Activated T-helper 1 cell treated with anti-CD3 and anti-CD28 coated beads, Interleukin-2, amount 50 U/mL, for 16 hours (primary cell): ENCODE measurements at places on chromosomes 6 and 20.

DNA sequence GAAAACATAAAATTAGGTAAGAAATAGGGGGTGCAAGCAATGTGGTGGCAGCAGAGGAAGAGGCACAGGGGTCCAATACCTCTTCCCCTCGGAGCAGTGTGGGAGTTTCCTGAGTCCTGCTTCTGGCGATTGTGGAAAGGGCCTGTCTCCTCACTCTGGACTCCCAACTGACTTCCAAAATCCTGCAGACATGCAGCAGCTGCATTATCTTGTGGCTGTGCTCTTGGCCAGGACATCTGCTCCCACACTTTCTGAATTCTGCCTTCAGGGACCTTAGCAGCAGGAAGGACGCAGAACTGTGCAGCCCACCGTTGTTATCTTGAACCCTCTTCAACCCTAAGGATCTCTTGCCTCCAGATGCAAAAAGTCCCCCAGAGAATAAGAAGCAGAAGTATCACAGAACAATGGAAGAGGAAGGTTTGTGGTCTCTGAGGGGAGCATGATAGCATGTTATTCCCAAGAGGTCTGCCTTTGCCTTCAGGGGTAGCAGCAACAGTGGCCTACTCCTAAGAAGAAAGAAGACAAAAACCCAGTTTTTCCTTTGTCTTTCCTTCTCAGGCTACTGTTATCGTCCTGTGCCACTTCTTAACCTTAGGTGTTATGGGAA, 102.5 kb upstream of the EMILIN3 start:
- no peak for DNase-seq

DNA sequence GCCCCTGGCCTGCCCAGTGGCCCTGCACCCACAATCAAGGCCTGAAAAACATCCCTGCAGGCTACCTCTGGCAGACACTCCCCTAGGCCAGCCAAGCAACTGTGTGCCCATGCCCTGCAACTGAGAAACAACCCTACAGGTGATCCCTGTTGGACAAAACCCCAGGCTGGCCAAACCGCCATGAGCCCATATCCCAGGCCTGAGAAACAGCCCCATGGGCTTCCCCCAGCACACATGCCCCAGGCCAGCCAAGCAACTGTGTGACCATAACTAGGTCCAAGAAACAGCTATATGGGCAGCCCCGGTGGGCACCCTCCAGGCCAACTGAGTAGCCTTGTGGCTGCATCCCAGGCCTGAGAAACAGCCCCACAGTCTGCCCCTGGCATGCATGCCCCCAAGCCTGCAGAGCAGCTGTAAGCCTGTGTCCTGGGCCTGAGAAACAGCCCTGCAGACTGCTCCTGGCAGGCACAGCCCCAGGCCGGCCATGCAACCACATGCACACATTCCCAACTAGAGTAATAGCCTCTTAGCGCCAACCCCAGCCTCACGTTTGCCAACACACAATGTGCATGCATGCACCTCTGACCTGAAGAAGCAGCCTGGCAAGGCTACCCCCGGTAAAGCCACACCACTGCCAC, 41.0 kb upstream of the SRSF6 start:
- no peak for DNase-seq

DNA sequence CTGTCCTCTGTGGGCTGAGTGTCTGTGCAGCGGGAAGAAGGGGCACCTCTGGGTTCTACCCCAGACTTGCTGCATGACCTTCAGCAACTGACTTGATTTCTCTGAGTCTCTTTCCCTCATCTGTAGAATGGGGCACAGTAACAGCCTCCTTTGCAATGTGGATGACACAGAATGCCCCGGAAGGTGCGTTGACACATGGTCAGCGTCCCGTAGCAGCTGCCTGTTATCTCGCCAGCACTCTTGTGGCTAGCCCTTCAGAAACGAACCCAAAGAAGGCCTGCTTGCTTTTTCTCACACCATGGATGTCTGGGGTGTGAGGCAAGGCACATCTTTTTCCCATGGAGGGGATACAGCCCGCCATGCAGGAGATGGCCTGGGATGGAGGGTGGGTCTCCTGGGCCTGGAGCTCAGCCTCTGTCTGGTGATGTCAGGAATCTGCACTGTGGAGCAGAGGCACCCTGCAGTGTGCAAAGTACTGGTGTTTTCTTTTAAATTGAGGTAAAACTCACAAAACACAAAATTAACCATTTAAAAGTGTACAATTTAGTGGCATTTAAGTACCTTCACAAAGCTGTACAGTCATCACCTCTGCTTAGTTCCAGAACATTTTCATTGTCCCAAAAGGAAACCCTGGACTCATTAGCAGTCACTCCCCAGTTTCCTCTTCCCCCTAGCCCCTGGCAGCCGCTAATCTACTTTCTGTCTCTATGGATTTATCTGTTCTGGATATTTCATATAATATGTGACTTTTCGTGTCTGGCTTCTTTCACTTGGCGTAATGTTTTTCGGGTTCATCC, 59.8 kb upstream of the FAM83D start:
- no peak for DNase-seq

- no peak for DNase-seq
Measured at GRCh38 chr6:99091985-99092384, 144.2 kb upstream of the FBXL4 start.

DNA sequence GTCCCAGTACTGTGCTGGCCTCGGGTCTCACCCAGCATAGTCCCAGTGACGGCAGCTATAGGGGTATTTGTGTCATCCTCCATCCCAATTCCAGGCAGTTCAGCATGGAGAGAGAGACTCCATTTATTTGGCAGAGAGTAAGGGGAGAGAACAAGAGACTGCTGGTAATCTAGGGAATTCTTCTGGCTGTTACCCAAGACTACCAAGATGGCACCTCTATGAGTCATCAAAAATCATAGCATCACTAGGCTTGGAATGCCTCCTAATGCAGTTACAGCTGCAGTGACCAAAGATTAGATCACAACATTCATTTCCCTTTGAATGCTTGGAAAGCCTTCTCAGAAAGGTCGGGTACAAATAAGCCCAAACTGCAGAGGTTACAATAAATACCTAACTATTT, 660.4 kb upstream of the FLRT3 start:
- DNase-seq, result no peak

DNA sequence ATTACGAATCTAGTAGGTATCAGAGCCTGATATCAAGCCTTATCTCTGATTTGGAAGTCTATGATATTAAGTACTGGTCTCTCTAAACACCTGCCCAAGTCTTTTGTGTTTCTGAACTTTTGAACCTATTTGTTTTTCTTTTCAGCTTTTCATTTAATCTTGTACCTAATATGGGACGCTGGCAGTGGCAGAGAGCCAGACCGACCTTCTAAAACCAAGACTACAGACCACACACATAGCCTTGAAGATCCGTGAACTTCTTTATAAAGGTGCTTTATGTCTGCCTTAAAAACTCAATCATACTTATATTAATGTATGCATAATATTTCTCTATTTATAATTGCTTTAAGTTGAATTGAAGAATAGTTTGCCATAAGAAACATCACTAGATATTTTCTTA, 12.6 kb upstream of the PTCHD4 start:
- DNase-seq, result no peak

DNA sequence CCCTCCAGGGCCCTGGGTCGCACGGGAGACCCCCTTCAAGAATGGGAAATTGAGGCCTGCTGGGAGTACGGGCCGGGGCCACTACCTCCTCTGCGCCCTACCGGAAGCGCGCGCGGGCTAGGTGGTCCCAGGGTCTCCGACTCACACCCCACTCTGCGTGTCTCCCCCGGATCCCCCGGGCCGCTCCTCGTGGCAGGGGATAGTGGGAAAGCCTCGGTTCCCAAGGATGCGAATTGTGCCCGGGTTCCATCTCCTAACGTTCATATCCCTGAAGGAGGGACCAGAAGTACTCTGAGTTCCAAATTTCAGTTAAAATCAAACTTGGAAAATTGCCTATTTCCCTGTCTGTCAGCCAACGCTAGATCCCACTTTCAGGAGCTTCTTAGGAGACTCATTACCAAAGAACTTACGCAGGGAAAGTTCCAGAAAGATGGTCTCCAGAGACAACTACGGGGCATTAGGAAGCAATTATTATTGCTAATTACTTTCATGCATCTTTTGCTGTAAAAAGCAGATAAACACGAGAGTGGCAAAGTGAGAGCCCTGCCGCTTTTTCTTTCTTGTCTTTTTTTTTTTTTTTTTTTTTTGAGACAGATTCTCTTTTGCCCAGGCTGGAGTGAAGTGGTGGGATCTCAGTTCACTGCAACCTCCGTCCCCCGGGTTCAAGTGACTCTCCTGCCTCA, 858 bp downstream of the FAM83D start:
- DNase-seq, result no peak

DNA sequence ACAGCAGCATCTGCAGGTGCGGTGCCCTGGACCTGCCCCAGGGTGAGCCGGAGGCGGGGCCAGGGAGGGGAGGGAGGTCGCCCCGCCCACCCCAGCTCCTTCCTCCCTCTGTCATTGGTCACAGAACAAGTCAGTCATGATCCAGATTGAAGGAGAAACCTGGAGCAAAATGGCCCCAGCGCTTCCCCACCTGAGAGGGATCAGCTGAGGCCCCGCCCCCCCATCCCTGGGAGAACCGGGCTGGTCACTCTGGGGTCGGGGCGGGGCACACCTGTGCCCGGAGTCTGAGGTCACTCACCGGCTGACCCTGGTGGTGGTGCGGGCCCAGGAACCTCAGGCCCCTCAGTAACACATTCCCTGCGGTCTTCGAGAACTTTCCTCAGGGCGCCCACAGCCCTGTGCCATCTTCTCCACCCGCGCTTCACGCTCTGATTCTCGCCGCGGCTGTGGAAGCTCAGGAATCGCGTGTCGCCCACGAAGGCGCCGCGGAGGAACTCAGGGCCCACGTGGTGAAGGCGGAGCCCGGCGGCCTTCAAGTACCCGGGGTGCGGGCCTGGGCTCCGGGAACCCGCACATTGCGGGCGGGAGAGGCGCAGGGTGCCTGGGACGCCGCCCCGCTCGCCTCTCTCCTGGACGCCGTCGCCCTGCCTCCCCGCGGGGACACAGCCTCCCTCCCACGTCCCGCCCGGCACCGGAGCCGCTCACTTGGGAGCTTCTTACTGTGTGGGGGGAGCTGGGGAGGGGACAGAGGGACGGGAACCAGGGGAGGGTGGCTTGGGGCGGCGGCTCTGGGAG, 36.4 kb upstream of the HLA-C start:
- DNase-seq, result peak; percentile 65

- no peak for DNase-seq
Measured at GRCh38 chr6:34045771-34046170, 100.1 kb downstream of the GRM4 start.

GRCh38 chr20:47991875-47992488, 206.7 kb upstream of the SULF2 start:
- DNase-seq, result no peak

DNA sequence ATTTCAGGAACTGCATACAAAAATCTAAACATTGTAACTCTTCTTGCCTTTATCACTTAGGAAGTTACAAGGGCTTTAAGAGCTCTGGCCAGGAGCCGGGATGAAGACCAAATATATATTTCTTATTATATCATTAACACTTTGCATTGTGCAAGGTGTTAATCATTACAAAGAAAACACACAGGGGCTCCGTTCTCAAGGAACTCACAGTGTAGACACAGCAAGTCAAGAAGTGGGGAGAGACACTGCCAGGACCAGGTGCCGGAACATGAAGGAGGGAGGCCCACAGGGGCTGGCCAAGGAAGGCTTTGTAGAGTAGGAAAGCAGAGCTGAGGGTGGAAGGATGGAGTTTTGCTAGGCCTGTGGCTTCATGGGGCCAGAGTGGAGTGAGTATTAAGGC, 17.4 kb downstream of the ITPR3 start:
- DNase-seq, result no peak

GRCh38 chr6:6915813-6916547, 191.8 kb upstream of the RREB1 start:
- DNase-seq, result no peak

GRCh38 chr6:143397227-143398222, 53.0 kb downstream of the ADAT2 start:
- no peak for DNase-seq

DNA sequence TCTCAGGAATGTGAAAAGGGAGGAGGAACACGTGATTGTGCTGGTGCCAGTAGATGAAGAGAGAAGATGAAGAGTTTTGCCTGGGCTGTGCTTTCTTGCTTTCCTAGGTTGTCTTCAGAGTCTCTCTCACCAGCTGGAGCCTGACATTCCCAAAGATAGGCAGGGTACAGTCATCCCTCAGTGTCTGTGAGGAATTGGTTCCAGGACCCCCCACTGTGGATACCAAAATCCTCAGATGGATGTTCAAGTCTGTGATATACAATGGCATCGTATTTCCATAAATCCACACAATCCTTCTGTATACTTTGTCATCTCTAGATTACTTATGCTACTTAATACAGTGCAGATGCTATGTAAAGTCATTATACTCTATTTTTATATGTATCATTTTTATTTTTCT, 113.5 kb downstream of the SAMD5 start:
- DNase-seq, result no peak

GRCh38 chr6:64831680-64832079, 875.3 kb downstream of the EYS start:
- no peak for DNase-seq

- DNase-seq, result no peak
Measured at GRCh38 chr6:167324111-167324510, 775 bp upstream of the TTLL2 start.

- no peak for DNase-seq
Measured at GRCh38 chr20:37728635-37728983, 34.8 kb downstream of the CTNNBL1 start.

- DNase-seq, result no peak
Measured at GRCh38 chr20:43942667-43943285, 28.1 kb downstream of the TOX2 start.

DNA sequence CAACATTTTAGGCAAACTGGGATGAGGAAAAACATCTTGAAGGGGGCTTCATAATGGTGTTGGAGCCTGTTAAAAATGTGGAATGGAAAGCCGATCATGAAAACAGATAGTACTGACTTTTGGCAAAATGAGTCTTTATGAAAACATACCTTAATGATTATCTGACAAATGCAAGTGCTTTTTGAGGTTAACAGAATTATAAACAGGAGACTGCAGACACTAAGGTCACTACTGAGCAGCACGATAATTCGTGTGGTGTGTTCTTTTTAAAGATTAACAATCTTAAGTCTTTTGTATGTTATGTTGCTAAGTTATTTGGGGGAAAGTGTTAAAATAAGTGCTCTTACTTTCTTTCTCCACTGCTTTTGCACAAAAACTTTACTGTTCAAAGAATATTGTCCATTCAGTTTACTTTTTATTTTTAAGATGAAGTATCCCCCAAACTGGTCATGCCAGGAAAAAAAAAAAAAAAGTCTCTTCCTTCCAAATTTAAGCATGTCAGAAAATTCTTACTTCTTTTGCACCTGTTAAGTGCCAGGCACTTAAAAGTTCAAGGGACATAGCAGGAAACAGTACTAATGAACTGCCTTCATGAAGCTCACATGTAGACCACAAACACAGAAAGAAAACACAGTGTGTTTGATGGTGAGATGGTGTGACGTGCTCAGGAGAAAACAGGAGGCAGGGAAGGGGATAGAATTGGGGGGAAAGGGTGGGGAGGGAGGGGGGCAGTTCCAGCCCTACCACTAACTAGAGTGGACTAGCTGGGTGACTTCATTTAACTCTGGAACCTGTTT, 73.2 kb downstream of the CDYL start:
- no peak for DNase-seq

DNA sequence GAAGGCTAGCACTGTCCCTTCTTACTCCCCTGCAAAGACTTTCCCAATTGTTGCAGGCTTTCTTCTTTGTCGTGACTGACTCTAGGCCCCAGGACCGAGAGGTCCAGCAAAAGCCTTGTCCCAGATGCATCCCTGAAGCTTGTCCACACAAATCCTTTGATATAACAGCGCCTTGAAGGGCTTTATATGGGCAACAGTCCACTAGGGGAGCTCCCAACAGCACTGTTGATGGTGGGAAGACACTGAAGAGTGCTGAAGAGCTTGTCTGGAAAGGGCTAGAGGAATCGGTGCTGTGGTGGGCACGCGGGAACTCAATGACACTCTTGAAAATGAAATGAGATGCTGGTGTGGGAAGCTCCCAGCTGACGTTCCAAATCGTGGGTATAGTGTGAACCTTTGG, 316.1 kb upstream of the CDH4 start:
- no peak for DNase-seq
